ENCODE measurements at places on chromosomes 11 and 22. TPM values are rescaled to one million over a fixed set of nuclear protein-coding genes. Genes with fewer than 3 reads are reported as not detected.

DNA sequence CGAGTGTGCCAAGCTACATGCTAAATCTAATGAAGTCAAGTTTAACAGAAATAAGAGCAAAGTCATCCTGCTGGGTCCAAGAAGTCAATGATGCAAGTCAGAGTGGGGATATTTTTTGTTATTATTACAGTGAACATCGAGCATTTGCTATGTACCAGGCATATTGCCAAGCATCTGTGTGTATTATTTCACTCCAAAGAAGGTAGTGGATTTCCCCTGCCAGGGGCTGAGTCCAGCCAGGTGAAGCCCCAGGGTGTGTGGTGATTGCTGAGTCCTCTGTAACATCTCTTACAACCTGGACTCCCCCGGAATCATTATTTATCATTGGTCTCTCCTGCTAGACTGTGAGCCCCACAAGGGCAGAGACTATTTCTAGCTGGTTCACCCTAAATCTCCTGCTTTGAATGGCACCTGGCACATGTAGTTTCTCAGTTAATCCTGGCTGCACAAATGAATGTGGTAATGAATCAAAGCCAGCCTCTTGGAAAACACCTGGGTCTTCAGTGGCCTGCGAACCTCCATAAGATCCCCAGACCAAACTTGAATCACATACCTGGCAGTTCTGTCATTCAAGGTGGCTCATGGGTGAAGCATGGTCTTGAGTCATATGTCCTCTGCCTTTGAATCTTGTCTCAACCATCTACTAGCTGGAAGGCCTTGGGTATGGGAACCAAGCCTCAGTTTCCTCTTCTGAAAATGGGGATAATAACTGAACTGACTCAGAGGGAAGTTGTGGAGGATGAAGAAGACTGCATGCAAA, 549.2 kb downstream of the MIAT start:
- no peak overlapping the region for H3K4me3 ChIP-seq
- no peaks in the 10 kb centered on the region for H3K27me3 ChIP-seq
- H3K36me3 ChIP-seq, result no peaks in the 10 kb centered on the region

GRCh38 chr11:620935-621814, 3.6 kb downstream of the CDHR5 start:
- H3K4me1 ChIP-seq, result peaks cover under 1% of the 10 kb centered on the region
- DNase-seq, result no peak
- no peak overlapping the region for H3K4me3 ChIP-seq
- H3K36me3 ChIP-seq, result no peaks in the 10 kb centered on the region

- H3K27ac ChIP-seq, result no peak overlapping the region
- H3K27me3 ChIP-seq, result no peaks in the 10 kb centered on the region
- DNase-seq, result no peak
- H3K4me1 ChIP-seq, result no peaks in the 10 kb centered on the region
Measured at GRCh38 chr11:97860237-97860636, 1160.5 kb upstream of the CNTN5 start.

DNA sequence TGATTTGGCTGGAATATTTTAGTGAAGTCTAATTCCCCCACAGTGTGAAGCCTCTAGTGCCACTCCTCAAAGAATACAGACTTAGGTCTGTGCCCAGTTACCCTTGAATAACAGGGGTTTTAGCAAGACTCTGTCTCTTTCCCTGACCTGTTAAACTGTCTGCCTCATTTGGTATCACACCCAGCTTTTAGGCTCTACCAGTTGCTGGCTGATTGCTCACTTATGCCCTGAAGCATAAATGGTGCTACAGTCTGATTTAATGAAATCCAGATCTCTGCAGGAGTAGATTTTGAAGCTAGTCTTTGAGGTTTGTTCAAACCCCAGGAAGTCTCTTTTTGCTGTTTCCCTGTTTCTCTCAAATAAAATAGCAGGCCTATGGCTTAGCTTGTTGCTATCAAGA, 45.2 kb upstream of the LIPT2 start:
- H3K4me1 ChIP-seq, result no peaks in the 10 kb centered on the region
- H3K36me3 ChIP-seq, result no peaks in the 10 kb centered on the region
- no peak for DNase-seq
- no peaks in the 10 kb centered on the region for H3K27me3 ChIP-seq
- no peak overlapping the region for H3K27ac ChIP-seq
- no peak overlapping the region for H3K4me3 ChIP-seq

DNA sequence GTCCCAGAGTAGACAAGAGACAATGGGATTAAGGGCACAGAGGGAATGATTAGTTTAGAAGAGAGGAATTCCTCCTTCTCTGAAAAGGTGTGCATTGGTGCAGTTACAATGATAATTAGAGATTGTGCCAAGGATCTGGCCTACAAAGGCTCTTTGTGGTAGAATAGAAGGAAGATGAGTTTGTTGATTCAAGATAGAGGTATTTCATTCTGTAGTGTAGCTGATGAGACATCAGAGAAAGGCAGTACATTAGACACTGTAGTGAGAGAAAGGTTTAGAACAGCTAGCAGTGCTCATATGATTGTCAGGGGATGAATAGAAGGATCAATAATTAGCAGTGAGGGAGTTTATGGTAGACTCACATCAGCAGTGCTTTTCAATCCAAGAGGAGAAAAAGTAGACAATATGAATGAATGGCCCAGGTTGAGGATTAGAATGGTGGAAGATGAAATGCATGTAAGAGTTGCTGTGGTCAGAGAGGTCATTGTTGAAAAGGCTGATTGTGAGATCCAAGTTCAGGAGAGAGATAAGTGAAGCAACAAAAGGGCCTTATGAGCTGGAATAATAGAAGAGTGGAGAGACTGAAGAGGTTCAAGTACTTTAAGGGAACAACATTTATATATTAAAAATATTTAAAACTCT, 28.9 kb downstream of the SIK2 start:
- no peak overlapping the region for H3K4me3 ChIP-seq
- H3K36me3 ChIP-seq, result no peaks in the 10 kb centered on the region
- H3K27me3 ChIP-seq, result no peaks in the 10 kb centered on the region
- DNase-seq, result no peak

GRCh38 chr11:27722117-27722952, 22.1 kb upstream of the BDNF start:
- H3K36me3 ChIP-seq, result no peaks in the 10 kb centered on the region
- H3K4me3 ChIP-seq, result peak overlapping the region; percentile 19
- H3K27ac ChIP-seq, result no peak overlapping the region
- H3K4me1 ChIP-seq, result peaks cover 24% of the 10 kb centered on the region
- H3K27me3 ChIP-seq, result peaks cover 86% of the 10 kb centered on the region

GRCh38 chr11:1195682-1196515, 27.0 kb upstream of the MUC5B start:
- H3K27me3 ChIP-seq, result peaks cover 49% of the 10 kb centered on the region
- peak; percentile 4 for DNase-seq
- peaks cover 13% of the 10 kb centered on the region for H3K4me1 ChIP-seq
- H3K4me3 ChIP-seq, result no peak overlapping the region
- H3K36me3 ChIP-seq, result no peaks in the 10 kb centered on the region
- no peak overlapping the region for H3K27ac ChIP-seq

DNA sequence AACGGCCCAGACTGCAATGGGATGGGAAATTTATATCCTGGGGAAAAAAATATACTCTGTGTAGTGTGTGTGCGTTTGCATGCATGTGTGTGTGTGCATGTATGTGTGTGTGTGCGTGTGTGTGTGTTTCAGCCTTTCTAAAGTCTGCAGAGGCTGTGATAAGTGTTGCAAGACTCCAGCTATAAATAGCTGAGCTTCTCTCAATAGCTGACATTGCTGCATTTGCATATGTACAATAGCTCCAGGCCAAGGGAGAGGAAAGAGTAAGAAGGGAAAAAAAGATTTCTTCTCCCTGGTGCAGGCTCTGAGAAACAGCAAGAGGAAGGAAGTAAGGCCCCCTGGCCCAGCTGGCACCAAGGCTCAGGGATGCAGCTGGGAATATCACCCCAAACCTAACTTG, 483.0 kb downstream of the MN1 start:
- H3K36me3 ChIP-seq, result no peaks in the 10 kb centered on the region
- peak; percentile 62 for DNase-seq
- H3K4me1 ChIP-seq, result peaks cover 29% of the 10 kb centered on the region
- no peak overlapping the region for H3K4me3 ChIP-seq
- no peak overlapping the region for H3K27ac ChIP-seq

- no peak overlapping the region for H3K27ac ChIP-seq
- H3K36me3 ChIP-seq, result no peaks in the 10 kb centered on the region
- H3K27me3 ChIP-seq, result no peaks in the 10 kb centered on the region
- H3K4me3 ChIP-seq, result no peak overlapping the region
Measured at GRCh38 chr11:78795621-78796261, 221.1 kb upstream of the NARS2 start.

GRCh38 chr11:101477926-101478325, 105.9 kb downstream of the TRPC6 start:
- DNase-seq, result no peak
- H3K4me1 ChIP-seq, result no peaks in the 10 kb centered on the region
- no peaks in the 10 kb centered on the region for H3K36me3 ChIP-seq
- no peak overlapping the region for H3K27ac ChIP-seq
- no peak overlapping the region for H3K4me3 ChIP-seq
- H3K27me3 ChIP-seq, result no peaks in the 10 kb centered on the region

GRCh38 chr11:84965484-84965883, 661.7 kb downstream of the DLG2 start:
- no peak for DNase-seq
- no peaks in the 10 kb centered on the region for H3K27me3 ChIP-seq
- H3K36me3 ChIP-seq, result no peaks in the 10 kb centered on the region
- no peak overlapping the region for H3K4me3 ChIP-seq
- H3K27ac ChIP-seq, result no peak overlapping the region

DNA sequence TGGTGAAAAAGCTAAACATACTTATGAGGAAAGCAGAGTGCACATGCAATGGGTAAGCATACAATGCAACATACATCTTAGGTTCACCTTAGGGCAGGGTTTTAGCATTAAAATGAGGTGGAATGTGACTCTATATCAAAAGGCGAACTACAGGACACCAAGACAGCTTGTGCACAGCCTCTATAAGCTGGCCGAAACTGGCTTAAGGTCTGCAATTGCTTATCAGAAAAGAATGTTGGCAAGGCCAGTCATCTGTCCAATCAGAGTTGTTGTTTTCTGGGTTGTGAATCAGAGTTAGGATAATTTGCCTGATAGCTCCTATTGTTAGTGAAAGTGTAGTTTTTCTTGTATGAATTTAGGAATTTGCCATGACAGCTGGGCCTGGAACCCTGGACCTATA, 76.5 kb downstream of the LRRC4C start:
- H3K36me3 ChIP-seq, result no peaks in the 10 kb centered on the region
- DNase-seq, result no peak
- H3K4me1 ChIP-seq, result no peaks in the 10 kb centered on the region

GRCh38 chr11:86230921-86231434, 13.6 kb upstream of the EED start:
- H3K36me3 ChIP-seq, result no peaks in the 10 kb centered on the region
- no peak overlapping the region for H3K4me3 ChIP-seq
- DNase-seq, result no peak
- H3K27ac ChIP-seq, result no peak overlapping the region

DNA sequence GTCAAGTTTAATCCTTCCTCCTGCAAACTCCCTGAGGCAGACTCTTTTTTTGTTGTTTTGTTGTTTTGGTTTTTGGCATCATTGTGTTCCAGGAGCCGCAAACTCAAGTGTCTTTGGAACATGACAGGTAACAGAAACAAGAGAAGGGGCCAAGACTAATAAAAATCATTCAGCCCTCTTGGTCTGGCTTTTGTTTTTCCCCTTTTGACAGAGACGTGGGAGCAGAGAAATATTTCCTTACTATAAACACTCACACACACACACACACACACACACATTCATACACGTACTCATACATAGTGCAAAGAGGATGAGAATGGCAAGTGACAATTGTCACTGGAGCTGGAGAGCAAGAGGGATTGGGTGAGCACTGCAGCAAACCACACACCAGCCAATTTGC, 10.4 kb upstream of the ASPHD2 start:
- H3K36me3 ChIP-seq, result no peaks in the 10 kb centered on the region
- no peak for DNase-seq
- H3K27ac ChIP-seq, result peak overlapping the region; percentile 55
- no peaks in the 10 kb centered on the region for H3K4me1 ChIP-seq
- H3K4me3 ChIP-seq, result no peak overlapping the region

DNA sequence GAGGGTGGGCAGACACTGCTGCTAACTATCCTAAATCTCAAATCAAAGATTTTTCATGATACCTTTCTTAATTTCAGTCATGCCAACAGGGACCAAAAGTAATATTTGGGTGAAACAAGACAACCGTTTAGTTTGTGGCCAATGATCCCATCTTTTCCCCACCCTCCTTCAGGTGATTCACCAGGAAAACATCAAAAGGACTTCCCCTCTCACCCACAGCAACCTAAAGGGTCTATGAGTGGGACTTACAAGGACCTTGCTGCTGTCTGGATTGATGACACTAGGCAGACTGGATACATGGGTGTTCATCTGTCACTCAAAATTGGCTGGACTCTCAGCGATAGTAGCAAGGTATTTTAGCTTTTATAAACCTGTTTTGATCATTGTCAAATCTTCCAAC, 62.0 kb upstream of the ZC3H12C start:
- H3K36me3 ChIP-seq, result no peaks in the 10 kb centered on the region
- no peak for DNase-seq

DNA sequence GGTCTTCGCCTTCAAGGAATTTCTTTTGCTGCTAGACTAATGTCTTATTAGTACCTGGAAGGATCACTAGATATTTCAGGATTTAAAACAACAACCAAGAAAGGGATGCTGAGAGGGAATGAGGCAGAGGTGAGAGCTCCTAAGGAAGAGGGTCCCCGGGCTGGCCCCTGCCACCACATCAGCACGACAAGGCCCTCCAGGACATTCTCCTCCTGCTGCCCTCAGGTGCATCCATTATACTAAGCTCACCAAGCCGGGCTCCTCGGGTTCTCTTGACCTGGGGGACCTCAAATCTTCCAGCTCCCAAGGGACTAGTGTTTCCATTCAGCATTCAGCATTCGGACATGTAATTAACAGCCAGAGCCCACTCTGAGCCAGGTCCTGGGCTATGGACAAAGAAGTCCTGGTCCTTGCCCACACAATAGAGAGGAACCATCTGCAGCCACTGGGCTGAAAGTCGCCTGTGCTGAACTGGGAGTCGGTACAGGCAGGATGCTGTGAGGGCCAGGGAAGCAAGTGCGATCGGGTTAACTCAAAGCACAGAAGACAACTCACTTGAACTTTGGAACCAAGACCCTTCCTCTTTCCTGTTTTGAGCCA, 29.4 kb upstream of the OAF start:
- H3K27me3 ChIP-seq, result no peaks in the 10 kb centered on the region
- peaks cover 28% of the 10 kb centered on the region for H3K4me1 ChIP-seq
- no peak overlapping the region for H3K4me3 ChIP-seq
- no peaks in the 10 kb centered on the region for H3K36me3 ChIP-seq
- DNase-seq, result no peak
- no peak overlapping the region for H3K27ac ChIP-seq

GRCh38 chr11:11157185-11157584, 195.9 kb downstream of the CSNK2A3 start:
- H3K4me3 ChIP-seq, result no peak overlapping the region
- H3K4me1 ChIP-seq, result no peaks in the 10 kb centered on the region
- H3K27me3 ChIP-seq, result no peaks in the 10 kb centered on the region
- DNase-seq, result no peak
- no peaks in the 10 kb centered on the region for H3K36me3 ChIP-seq

The XKR3 gene
- total RNA-seq, result not detected

The AASDHPPT gene
- total RNA-seq, result 3.4 TPM

The MIAT gene
- total RNA-seq, result 1.5 TPM

The IGLL1 gene
- not detected for total RNA-seq

The PDGFD gene
- total RNA-seq, result not detected

The LRRC55 gene
- not detected for total RNA-seq

The SGSM1 gene
- total RNA-seq, result 2.5 TPM
